CD4-positive, alpha-beta T cell treated with Interleukin-15 for 4 hours (primary cell): ENCODE measurements at places on chromosomes 7 and 10.

- no peak for DNase-seq
These were observed 175.2 kb upstream of the ASAH2 start for GRCh38 chr10:50426485-50426884.

DNA sequence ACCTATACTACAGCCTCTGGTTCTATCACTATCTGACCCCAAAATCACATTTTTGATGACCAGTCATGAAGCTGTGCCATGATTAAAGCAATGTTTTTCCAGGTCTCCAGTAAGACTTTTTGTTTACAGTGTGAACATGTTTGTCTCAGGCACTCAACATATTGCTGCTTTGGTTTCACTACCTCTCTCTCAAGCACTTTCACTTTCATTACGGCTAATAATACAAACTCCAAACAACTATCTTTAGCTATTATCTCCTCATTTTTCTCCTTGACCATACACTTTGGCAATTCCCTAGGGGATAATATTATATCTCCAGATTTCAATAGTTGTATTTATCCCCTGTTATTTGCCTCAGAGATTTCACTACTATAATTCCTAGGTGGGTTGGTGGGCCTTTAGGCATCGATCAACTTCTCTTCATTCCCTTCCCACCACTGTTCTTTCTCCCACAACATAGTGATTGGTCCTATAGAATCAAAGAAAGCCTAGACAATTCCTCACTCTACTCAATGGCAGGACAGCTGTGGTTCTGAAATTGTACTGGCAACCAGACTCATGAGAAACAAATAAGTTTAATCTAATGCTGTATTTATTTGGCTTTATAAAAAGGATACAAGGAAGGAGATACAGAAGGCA is 261.4 kb upstream of the ZWINT start:
- DNase-seq: no peak

- no peak for DNase-seq
These were observed 99.5 kb downstream of the SFMBT2 start for GRCh38 chr10:7311218-7311849.

DNA sequence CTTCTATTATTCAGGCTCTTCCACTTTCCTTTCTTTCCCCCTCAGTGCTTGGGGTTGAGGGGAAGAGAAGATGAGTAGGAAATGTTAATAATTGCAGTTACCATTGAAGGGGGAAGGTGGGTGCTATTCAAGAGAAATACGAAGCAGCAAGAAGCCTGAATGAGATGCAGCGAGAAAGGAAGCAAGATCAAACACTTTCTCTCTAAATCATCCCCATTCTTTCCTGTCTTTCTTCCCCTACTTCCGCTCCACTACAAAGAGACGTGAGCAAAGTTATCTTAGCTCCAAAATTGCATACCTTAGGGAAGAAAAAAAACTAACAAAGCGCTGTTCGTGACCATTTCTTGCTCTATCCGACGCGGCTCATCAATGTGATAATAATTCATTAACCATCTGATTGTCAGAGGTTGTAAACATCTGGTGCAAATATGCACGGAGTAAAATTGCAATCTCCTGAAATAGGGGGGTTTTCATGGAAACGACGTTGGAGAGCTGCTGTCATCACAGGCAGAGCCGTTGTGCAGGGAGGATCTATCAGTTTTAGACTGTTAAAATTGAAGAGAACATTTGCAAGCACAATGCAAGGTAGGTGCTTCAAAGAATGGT is 15.2 kb upstream of the PARD3 start:
- no peak for DNase-seq

GRCh38 chr10:23945845-23946244 is 263.1 kb upstream of the KIAA1217 start:
- no peak for DNase-seq

DNA sequence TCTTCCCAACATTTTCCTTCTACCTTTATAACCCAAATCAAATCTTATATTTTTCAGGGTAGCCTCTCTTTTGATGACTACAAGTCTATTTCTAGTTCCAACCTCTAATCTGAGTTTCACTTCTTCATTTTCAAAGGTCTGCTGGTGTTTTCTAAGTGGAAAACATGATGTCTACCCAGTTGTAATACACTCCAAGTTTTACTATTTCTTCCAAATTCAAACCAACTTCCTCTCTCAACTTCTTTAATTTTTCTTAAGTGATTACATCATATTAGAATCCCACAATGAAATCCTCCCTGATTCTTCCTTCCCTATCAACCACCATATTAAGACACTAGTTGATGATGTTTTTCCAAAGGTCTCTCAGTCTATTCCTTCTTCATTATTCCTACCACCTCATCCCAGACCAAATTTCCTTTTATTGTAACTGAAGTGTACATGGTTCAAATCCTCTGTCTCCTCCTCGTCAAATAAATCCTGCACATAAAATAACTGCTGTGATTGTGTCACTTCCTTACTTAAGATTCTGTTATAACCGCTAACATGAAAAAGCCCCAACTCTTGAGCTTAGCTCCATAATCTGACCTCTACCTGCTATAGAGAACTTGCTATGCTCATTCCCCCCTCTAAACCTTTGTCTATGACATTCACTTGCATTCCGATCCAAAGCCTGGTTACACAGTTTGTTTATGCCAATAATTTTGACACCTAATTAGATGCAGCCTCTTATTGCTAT is 12.7 kb downstream of the TAS2R38 start:
- DNase-seq: no peak

DNA sequence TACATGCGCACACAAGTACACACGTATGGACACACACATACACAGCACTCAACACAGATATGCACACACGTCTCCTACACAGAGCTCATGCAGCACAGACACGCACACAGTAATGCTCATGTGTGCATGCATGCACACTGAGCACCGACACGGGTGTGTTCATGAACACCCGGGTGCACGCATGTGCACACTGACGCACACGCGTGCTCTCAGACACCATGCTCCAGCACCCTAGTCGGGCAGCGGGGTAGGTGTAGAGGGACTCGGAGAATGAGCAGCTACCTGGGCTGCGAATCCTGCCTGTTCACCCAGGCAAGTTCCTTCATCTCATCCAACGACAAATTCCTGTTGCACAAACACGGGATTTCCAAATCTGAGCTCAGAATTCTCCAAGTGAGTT is 184.7 kb downstream of the MAD1L1 start:
- no peak for DNase-seq

GRCh38 chr7:47471358-47471703 is 110.6 kb downstream of the TNS3 start:
- no peak for DNase-seq

DNA sequence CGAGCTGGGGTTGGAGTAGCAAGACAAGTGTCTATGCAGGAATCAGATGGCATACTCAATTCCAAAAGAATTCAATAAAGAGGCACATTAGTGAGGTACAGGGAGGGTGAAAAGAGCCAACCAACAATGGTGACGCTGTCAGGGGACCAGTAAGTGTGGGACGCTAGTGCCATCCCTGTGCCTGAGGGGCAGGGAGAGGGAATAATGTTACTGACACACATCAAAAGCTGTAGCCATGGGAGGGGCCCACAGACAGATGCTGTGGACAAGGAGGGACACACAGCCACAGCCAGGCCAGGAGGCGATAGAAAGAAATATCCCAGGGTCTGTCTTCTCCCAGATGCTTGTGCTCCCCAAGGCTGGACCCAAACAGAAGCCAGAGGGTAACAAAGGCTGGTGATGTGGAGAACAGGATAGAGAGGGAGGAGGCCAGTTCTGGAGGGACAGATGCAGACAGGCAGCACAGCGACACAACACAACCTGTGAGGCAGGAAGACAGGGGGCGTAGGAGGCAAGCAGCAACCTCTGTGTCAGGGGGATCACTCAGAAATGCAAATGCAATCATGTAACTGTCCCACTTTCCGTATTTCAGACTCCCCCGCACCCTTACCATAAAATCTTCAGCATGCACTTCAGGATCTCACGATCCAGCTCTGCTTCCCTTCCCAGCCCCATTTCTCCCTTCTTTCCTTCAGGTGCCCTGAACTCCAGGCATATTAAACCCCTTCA is 240.5 kb upstream of the FZD8 start:
- no peak for DNase-seq

GRCh38 chr7:112495810-112496462 is 15.1 kb downstream of the LSMEM1 start:
- DNase-seq: peak; percentile 25

- no peak for DNase-seq
These were observed 188.4 kb downstream of the PPP1R17 start for GRCh38 chr7:31875424-31875823.
